ENCODE measurements at places on chromosomes 11 and 22.
A peak's percentile ranks its signal among the peaks of the same experiment; 100 is the strongest.

GRCh38 chr11:12626616-12627015 is 47.6 kb upstream of the TEAD1 start:
- DNase-seq: no peak

DNA sequence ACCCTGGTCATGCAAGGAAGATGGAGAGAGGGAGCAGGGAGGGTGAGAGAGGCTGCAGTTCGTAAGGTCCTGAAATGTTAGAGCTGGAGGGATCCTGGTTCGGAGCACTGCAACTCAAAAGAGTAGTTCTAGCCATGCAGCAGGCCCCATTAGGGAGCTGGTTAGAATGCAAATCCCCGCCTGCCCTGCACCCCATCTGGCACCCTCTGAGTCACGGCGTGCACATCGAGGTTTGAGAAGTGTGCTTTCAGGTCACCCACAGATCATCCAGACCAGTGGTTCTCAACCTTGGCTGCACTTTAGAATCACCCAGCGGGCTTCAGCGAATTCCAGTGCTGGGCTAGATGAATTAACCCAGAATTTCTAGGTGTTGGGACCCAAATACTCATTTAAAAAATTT is 48.2 kb downstream of the ST3GAL4 start:
- no peak for DNase-seq

DNA sequence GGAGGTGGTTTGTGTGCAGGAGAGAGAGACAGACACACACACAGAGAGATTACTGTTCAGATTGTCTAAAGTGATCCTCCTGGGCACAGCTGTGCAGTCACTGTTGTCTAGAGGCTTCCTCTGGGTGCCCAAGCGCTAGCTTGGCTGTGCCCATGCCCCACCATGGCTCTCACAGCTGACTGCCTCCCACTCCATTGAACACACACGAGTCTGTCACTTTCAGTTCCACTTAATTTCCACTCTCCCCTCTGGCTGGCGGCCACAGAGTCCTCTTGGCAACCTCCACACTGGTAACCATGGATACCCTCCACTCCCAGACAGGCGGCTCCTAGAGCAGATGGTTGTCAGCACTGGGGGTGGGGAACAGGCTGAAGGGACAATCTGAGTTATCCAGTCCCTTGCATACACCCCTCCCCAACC is 29.1 kb downstream of the MAP6 start:
- peak; percentile 78 for DNase-seq

DNA sequence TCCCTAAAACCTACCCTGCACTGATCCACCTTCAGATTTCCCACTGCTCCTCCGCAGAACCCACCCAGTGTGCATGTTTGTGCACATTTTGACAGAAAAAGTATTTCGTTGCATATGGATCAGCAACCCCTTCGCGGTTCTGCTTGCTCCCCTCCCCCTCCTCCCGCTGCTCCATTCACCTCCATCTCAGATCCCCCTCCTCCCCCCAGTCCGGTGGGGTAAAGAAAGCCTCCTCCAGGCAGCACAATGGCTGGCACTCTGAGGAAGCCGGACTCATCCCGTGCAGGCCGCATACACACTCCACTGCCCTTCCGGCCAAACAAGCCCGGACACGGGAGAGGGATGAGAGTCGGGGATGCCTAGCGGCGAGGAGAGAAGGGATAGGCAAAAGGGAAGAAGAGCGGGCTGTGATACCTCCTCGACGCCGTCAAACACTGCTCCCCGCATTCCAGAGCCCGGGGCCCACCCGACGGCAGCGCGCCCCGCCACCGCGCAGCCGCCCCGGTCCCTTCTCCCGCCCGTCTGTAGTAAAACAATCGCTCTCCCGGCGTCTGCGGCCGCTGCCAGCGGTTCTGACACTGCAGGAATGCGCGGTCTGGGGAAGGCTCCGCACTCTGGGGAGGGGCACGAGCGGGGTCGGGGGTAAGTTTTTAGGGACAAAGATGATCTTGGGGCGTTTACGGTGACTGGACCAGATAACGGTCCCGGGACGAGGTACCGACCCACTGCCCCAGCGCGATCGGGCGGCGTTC is 915 bp downstream of the FEZ1 start:
- DNase-seq: peak; percentile 66

- no peak for DNase-seq
These were observed 562 bp downstream of the ZBED4 start for GRCh38 chr22:49853981-49854831.

DNA sequence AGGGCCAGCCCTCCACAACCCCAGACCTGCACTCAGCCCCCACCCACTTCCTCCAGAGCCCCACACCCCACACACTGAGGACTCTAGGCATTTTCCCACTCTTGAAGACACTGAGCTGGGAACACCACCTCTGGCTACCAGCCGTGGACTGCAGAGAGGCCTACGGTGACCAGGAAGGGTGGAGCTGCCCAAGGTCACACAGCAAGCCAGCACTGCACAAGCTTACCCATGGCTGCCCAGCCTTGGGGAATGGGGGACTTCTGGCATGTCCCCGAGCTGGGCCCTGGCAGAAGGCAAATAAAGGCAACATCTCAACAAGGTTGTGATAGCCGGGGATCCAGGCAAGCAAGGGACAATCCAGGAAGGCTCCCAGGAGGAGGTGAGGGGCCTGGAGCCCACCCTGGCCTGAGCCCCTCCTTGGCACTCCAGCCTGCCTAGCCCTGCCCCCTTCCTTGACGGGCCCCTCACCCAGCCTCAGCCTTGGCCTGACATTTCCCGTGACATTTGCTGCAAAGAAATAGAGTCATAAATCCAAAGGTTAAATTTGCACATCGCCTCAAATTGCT is 5.5 kb downstream of the RTN4R start:
- no peak for DNase-seq

GRCh38 chr11:77450227-77450626 is 23.7 kb downstream of the PAK1 start:
- DNase-seq: no peak

GRCh38 chr11:67048515-67049130 is 8.0 kb upstream of the RHOD start:
- DNase-seq: no peak

GRCh38 chr11:119011476-119012053 is 6.6 kb downstream of the RPS25 start:
- DNase-seq: no peak

- no peak for DNase-seq
These were observed 3.9 kb downstream of the PACSIN2 start for GRCh38 chr22:43011079-43011478.

DNA sequence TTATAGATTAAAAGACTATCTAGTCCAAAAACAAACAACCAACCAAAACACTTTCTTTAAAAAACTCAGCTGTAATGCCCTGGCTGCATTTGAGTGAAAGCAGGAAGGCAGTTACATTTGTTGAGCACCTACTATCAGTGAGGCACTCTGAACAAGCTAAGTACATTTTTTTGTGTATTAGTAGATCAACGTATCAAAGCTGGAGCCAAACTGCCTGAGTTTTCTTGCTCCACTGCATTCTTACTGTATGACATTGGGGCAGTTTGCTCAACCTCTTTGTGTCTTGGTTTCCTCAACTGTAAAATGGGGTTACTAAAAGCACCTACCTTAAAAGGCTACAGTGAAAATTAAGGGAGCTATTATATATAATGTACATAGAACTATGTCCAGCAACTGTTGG is 22.0 kb downstream of the COA4 start:
- DNase-seq: no peak

- peak; percentile 52 for DNase-seq
These were observed 29.4 kb downstream of the GUCD1 start for GRCh38 chr22:24525416-24526037.

GRCh38 chr11:114173843-114174242 is 114.3 kb downstream of the ZBTB16 start:
- no peak for DNase-seq

GRCh38 chr22:50313600-50313999 is 6.2 kb upstream of the PLXNB2 start:
- no peak for DNase-seq

GRCh38 chr11:65498977-65499712 is at the start of gene MALAT1:
MALAT1 (plus strand) TSS chr11:65499045.
- DNase-seq: peak; percentile 95

Data from putamen (tissue), 1 donor.